ENCODE measurements at places on chromosomes 4 and X.

GRCh38 chr4:18391354-18391728 is 369.8 kb upstream of the LCORL start:
- DNase-seq: no peak

GRCh38 chr4:189828081-189828697 is 112.5 kb upstream of the FRG1 start:
- no peak for DNase-seq

- no peak for DNase-seq
Observed at GRCh38 chrX:11665168-11666111, at the start of gene ARHGAP6. TSS of gene ARHGAP6 (minus strand) at chrX:11665920. CDS start at chrX:11664828, 1,092 bp downstream.

DNA sequence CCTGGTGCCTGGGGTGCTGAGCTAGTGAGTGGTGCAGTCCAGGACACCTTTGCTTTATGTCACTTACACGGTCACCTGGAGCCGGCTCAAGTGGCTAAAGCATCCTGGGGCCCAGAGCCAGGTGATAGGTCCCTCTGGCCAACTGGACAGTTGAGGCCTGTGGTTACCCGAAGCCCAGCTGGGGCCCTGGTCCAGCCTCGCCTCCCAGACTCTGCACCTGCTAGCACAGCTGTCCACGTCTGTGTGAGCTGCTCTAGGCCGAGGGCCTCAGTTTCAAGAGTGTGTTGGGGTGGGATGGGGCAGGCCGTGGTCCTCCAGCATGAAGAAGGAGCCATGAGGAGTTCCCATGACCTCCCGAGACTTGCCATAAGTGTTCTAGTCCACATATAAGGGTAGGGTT is 7.7 kb upstream of the ADD1 start:
- no peak for DNase-seq

Data from stimulated activated effector memory CD8-positive, alpha-beta T cell treated with anti-CD3 and anti-CD28 coated beads, Interleukin-12 subunit alpha, Interleukin-12 subunit beta, amount 100 ng/mL, for 72 hours (primary cell).